ENCODE measurements at places on chromosomes 12 and 14.

DNA sequence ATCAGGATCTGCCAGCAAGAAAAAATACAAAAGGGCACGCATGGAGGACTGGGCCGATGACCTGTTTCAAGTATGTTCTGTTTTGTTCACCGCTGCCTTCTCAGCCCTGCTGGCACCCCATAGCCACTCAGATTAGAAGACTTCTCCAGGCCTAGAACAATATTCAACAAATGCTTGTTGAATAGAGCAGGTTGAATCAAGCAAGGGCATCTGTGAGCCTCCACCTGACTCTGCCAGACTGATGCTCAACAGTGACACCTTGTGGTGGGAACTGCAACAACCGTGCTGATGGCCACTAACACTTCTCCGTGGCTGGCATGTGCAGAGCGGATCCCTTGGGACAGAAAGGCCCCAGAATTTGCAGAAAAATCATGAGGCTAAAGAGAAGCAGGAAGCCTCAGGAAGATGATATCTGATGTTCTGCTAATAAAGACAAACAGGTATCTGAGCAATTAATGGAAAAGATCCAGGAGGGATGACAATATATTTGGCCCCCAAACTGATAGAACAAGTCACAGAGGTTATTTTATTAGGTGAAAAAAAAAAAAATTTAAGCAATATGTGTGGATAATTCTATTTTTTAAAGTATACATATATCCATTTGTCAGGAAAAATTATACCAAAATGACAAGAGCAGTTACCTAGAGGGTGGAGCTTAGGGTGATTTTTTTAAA is 114.3 kb downstream of the KSR2 start:
- no peak for DNase-seq

GRCh38 chr14:93936245-93936644 is 9.1 kb downstream of the FAM181A start:
- no peak for DNase-seq

GRCh38 chr14:79820866-79821535 is 390.3 kb downstream of the DIO2 start:
- DNase-seq = no peak

DNA sequence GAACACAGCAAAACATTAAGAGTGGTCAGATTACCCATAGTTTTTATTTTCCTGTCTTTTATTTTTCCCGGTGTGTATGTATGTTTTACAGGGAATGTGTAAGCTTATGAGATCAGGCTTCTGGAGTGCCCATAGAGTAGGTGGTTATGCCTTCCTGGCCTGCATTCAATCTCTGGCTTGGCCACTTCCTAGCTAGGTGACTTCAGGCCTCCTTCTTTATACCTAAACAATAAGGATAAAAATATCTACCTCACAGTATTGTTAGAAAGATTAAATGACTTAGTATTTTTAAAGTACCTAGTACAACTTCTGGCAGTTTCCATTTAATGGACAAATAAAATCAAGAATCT is 42.4 kb downstream of the ITPR2 start:
- DNase-seq = no peak

DNA sequence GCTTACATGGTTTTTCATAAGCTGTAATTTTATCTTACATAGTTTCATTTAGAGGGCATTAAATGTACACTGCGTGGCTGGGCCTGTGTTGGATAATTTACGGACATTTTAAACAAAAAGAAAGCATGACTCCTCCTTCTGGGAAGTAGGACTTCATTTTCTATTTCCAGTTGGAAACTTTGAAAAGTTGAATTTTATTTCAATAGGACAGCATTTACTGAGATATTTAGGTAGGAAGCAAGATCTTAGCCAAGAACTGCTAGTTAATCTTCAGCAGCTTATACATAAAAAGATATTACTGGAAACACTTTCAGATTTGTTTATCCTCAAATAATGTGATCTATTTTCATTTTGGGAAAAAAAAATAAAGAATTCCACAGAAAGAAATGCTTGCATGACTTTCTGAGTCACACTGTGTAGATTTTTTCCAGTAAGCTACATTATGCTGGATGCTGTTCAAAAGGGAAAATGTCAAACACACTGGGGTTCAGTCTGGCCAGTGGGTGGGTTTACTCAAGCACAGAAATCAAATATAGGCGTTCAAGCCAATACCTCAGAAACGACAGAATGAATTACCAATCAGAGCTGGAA is 239.4 kb upstream of the KRR1 start:
- no peak for DNase-seq

- no peak for DNase-seq
Measured at GRCh38 chr12:88737838-88738472, 157.7 kb upstream of the KITLG start.

GRCh38 chr12:78118036-78118435 is 287.3 kb downstream of the NAV3 start:
- no peak for DNase-seq

GRCh38 chr14:29321646-29322045 is 555.1 kb downstream of the FOXG1 start:
- no peak for DNase-seq

Data from omental fat pad (tissue), 4 donors.